H54 (cell line): ENCODE measurements at places on chromosomes 1 and 21.
A peak's percentile ranks its signal among the peaks of the same experiment; 100 is the strongest.

GRCh38 chr1:221987860-221988520 is 246.1 kb upstream of the DUSP10 start:
- peak; percentile 12 for DNase-seq

DNA sequence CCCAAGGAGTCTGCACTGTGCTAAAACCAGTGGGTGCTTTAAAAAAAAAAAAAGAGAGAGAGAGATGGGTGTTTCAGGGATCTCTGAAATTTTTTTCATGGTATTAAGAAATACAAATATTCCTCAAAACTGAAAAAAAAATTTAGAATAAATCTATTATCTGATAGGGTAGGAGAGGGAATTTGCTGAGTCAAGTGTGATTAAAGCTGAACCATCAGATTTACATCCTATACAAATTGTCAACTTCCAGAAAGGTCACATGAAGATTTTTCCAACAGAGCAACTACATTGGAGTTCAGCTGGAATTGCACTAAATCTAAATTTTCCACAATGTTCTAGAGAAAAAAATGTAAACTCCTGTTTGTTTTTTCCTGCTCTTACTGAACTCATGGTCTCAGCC is 79.3 kb upstream of the DSCAM start:
- DNase-seq = no peak

- DNase-seq = no peak
These were observed 27.3 kb downstream of the F11R start for GRCh38 chr1:160993544-160994193.

DNA sequence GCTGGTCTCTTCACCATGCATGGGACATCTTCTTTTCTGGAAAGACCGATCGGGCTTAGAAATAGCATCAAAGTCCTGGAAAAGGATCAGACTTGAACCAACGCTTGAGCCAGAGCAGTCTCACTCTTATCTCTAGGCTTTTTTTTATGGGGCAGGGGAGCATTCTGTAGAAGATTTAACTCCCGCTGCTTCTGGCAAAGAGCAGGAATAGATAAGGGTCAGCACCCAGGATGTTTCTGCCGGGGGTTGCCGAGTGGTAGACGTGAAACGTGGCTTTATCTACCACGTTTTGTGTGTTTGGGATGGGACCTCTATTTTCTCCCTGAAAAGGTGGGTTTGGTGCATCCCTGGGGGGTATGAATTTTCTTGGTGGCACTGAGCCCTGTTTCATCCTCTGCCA is 18.8 kb downstream of the SPSB1 start:
- DNase-seq = no peak

- DNase-seq = no peak
These were observed 1.1 kb upstream of the CIART start for GRCh38 chr1:150281221-150281757.

- no peak for DNase-seq
These were observed 1.2 kb downstream of the HP1BP3 start for GRCh38 chr1:20785907-20786252.
